Thoracic aorta (tissue), 2 donors: ENCODE measurements at places on chromosomes 16 and 17. TPM values are rescaled to one million over a fixed set of nuclear protein-coding genes. Genes with fewer than 3 reads are reported as not detected.

Gene ITGAE
- 23.4 TPM for total RNA-seq

GRCh38 chr17:40303009-40303657, 5.8 kb upstream of the RARA start:
- no peak for DNase-seq

Gene SEZ6
- not detected for total RNA-seq

Gene HEATR9
- total RNA-seq = not detected

DNA sequence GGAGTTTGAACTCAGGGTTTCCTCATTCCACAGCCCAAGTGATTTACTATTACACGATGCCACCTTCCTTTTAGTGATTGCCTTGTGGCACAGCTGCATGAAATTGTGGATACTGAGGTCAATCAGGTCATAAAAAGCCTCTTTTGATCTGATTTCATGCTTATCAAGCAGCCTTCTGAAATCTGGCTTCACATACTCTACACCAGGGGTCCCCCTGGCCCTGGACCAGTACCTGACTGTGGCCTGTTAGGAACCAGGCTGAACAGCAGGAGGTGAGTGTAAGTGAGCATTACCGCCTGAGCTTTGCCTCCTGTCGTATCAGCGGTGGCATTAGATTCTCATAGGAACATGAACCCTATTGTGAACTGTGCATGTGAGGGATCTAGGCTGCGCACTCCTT, 13.8 kb downstream of the SLFN5 start:
- no peak for DNase-seq
